Bone marrow (tissue), 2 donors: ENCODE measurements at places on chromosomes 7 and 10.

GRCh38 chr7:36131499-36131898 lies 21.6 kb upstream of the EEPD1 start:
- no peak for DNase-seq

GRCh38 chr7:75914655-75915415 lies at the start of gene POR:
POR (plus strand) TSS chr7:75915155; CDS start chr7:75954002, 38,847 bp downstream.
- peak; percentile 77 for DNase-seq

- DNase-seq: no peak
Observed at GRCh38 chr10:29763396-29763795, 128.6 kb upstream of the SVIL start.

GRCh38 chr10:4684434-4684833 lies 141.6 kb upstream of the AKR1E2 start:
- DNase-seq: no peak

DNA sequence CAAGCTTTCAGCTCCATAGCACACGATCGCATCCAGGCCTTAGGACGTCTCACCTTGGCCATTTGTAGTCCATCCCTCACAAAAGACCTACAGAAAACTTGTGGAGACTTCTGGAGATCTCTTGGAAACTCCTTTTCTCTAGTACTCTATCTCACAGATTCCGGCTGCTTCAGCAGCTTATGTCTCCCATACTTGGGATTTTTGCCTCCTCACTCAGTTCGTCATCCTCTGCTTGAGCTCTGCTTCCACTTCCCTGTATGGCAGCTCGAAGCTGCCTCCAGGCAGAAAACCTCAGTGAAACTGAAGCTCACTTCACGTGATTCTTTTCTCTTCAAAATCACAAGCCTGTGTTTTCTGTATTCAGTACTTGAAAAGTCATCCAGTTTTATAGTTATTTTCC lies 178.7 kb upstream of the GDF10 start:
- DNase-seq: no peak

DNA sequence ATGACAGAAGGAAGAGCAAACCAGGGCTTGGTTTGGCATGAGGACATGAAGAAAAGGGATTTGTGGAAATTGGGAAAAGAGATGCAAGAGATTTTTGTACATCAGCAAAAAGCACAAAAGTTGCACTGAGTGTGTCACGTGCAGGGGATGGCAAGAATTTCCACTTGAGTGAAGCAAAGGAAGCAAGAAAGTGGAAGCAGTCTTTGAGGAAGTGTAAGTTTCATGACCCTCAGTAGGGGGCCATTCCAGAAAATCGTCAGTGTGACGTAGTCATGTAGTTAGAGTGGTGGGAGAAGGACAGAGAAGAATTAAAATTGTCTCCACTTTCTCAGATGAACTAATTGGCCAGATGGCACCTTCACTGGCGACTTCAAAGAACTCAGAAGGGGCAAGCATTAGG lies 123.3 kb upstream of the FZD1 start:
- DNase-seq: no peak
